Dorsolateral prefrontal cortex (tissue), 122 donors: ENCODE measurements at places on chromosomes 4 and X. TPM values are rescaled to one million over a fixed set of nuclear protein-coding genes. Genes with fewer than 3 reads are reported as not detected.

DNA sequence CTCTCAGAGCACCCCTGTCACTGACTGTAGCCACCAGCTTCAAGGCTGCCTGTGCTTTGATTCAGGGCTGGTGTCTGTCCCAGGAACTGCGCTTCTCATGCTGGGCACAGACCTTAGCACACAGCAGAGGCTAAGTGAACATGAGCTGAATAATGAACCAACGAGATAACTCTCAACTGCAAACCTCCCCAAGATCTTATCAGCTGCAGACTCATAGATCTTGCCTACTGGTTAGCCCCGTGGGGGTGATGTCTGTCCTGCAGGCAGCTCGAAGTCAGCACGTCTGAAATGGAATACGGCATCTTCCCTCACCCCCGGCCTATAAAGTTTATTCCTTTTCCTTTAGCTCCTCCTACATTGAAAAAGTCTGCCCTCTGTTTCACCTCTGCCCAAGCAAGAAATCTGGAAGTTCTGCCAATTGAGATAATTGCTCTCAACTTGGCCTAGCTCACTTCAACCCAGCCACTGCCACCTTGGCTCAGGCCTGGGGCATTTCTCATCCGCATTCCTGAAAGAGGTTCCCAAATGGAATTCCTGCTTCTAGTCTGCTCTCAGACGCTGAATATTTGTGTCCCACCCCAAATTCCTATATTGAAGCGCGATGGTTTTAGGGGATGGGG lies 73.7 kb downstream of the GATB start:
- DNase-seq: no peak

Gene TNIP2
- 9.1 TPM for total RNA-seq

GRCh38 chr4:128162434-128162833 lies 101.3 kb downstream of the LARP1B start:
- DNase-seq: no peak

Gene GYPE
- total RNA-seq: 0.47 TPM

Gene ATP8A1
- 185 TPM for total RNA-seq

DNA sequence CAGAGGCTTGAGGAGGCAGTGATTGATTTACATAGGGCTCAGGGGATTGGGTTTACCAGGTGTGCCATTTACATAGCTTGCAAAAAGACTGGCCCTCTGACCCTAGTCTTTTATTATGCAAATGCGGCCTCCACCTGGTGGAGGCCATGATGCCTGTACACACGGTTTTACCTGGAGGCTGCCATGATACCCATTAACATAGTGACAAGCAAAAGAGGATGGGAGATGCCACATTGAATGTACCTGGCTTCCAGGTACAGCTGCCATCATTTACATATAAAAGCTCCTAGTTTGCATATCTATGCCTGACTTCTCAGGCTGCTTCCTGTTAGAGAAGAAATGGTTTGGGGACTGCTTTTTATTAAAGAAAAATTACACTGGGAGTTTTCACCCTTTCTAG lies 72.0 kb downstream of the NEXMIF start:
- no peak for DNase-seq

DNA sequence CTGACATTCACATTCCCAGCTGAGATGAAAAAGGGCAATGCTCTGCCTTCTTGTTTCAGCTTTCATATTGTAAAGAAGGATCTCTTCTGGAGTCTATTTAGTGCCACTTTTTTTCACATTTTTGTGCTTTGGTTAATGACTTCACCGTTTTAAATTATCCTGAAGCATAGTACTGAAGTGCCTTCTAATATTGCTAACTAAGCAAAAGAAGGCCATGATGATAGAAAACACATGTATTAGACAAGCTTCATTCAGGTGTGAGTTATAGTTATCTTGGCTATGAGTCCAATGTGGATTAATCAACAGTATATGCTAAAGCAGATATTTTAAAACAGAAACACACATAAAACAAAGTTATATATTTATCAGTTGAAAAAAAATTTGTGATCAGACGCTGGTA lies 40.4 kb downstream of the NXT2 start:
- DNase-seq: no peak

Gene P2RY10
- total RNA-seq: 1.6 TPM

Gene SHISA3
- total RNA-seq: 1.8 TPM

GRCh38 chrX:11908371-11908770 lies 150.3 kb downstream of the MSL3 start:
- no peak for DNase-seq

Gene SYNPO2
- total RNA-seq: 31.6 TPM

Gene PPP1R2C
- not detected for total RNA-seq

GRCh38 chr4:41140410-41140809 lies 73.9 kb downstream of the APBB2 start:
- no peak for DNase-seq

DNA sequence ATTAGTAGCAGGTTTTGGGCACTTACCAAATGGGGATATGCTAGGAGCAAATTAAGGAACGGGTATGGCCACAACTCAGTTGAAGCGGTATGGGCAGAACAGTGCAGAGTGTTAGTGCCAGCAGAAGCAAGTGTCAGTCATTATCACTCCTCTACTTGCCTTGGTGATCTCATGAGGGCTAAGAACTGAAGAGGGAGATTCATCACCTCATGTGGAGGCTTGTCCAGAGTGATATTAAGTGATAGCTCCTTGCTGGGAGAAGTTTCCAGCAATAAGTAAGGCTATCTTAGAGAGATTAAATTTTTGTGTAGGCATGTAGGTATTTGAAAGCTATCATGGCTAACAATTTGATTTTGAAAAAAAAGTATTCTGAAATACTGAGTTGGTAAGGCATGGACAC lies 615.4 kb upstream of the SMIM31 start:
- DNase-seq: no peak

DNA sequence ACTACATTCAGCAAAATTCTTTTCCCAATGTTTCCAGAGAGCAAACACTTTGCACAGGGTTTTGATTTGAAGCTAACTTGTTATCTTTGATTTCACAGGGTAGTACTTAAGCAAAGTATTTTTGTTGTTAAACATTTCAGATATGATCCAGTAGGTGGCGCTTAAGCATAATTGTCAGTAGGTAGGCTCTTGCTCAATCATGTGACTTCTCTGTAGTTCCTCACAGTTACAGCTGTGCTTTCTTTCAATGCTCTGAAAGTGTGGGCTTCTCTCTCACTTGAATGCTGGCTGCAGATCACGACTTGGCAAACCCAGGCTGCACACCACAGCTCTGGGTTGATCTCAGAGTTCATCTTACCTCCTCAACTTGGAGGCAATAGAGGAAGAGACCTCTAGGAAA lies 1016.5 kb downstream of the SH3BGRL start:
- no peak for DNase-seq

GRCh38 chr4:169766741-169767140 lies 9.0 kb upstream of the HPF1 start:
- no peak for DNase-seq

DNA sequence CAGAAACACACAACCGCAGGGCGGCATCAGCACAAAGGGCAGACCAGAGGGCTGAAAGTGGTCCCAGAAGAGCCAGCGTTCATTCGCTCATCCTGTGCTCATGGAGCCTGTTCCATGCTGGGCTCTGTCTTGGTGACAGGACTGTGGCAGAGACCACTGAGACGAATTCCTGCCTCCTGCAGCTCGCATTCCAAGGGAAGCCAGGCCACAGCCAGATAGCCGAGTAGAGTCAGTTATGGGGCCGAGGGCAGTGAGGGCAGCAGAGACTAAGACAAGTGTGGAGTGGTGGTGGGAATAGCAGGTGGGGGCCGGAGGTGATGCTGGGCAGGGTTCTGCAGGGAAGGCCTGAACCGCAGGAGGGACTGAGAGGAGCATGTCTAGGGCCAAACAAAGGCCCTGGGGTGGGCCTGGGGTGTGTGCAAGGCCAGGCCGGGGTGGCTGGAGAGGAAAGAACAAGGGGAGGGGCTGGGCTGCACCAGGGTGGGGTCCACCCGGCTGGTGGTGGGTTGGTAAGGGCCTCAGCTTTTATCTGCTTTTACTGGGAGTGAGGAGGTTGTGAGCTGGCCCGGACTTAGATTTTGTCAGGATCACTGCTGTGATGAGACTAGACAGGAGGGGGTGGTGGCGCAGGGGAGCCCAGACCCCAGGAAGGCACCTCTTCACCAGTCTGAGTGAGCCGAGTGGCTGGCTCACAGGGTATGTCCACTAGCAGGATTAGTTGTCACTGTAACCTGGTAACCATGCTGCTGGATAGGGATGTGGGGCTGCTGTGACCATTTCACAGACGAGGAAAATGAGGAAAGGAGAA lies 6.3 kb downstream of the PSAPL1 start:
- no peak for DNase-seq

DNA sequence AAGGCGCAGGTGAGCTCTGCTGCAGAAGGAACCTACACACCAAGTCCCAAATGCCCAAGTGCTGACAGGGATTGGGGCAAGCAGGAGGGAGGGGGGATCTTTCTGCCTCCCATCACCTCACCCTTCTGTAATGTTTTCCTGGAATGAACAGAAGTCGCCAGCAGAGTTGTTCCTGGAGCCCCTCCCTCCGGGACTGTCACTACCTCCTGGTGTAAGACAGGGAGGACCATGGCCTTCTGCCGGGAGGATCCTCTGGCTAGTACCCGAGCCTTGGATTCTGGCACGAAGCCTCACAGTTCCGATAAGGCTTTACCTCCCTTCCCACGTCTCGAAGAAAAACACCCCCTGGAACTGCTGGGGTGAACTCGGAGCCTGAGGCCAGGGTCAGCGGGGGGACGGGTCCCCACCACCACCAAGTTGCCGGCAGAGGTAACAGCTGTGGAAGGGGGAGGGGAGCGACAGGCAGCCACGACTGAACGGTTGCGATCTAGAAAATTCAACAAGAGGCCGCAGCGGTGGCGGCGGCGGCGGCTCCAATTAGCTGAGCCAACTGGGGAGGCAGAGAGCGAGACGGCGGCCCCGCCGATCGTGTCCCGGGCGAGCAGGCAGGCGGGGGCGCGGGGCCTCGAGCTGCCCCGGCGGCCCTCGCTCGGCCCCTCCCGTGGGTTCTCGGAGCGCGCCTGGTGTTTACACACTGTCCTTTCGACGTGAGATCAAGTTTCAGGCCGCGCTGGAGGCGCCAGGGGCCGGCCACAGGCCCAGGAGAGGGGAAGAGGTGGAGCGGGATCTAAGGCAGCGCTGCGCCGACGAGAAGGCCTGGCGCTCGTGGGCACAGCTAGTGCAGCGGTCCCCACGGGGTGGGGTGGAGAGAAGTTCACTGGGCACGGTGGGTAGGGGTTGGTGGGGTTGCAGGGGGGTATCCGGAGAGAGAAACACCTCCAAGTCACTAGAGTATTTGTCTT lies 53.7 kb upstream of the BCOR start:
- no peak for DNase-seq

DNA sequence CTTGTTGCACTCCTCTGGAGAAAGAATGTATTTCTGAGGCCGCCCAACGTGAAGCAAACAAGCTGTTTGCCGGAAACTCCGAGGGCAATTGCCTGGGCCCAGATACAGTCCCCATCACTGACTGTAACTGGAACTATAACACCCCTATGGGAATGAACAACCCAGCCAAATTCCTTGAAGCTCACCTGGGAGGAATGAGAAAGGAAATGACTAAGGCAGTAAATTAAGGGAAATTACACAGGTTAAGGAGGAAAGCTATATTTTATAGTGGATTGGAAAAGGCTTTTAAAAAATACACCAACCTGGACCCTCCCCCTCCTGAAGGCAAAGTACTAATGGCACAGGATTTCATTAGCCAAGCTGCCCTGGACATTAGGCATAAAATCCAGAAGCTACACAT lies 11.7 kb upstream of the HERC5 start:
- DNase-seq: no peak

Gene SPANXB1
- not detected for total RNA-seq

DNA sequence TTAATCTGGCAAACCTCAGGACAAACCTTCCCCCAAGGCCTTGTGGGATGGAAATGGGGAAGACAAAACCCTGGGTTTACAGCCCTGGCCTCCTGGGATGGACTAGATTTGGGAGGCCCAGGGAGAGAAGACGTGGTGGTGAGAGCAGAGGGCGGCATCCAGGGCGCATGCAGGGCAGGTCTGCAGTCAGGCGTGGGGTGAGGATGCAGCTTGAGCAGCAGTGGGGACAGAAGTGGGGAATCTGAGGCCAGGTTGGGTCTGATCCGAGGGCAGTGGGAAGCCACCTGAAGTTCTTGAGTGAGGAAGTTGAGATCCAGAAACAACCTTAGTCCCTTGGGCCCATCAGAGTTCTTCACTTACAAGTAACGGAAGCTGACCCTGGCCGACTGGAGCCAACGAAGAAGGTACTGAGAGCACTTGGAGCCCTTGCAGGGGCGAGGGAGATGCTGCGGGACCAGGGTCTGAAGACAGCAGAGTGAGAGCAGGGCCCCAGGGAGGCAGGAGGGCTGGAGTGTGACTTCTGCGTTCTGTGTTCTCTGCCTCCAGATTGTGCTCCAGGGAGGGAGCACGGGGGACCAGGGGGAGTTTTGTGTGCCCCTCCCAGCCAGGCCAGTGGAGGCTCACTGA lies 42.0 kb upstream of the GPR78 start:
- no peak for DNase-seq

DNA sequence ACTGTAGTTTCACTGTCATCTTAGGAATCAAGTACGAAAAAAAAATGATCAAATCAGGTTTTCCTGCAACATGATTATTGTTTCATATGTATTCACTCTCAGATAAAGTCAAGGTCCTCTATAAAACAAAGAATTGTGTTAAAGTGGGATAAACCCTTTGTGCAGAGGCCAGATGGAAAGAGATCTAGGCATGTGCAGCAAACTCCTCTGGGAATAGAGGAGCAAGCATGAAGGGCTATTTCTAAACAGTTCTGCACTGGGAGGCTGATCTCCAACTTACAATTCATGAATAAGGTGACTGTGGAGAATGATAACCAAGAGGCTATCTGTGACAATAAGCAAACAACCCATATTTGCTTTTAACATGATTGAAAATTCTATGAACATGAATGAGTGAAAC lies 2.4 kb upstream of the WDFY3 start:
- no peak for DNase-seq

GRCh38 chrX:82757614-82758013 lies 750.5 kb upstream of the POU3F4 start:
- no peak for DNase-seq

- no peak for DNase-seq
Measured at GRCh38 chr4:2044542-2045517, 14.3 kb upstream of the NAT8L start.

DNA sequence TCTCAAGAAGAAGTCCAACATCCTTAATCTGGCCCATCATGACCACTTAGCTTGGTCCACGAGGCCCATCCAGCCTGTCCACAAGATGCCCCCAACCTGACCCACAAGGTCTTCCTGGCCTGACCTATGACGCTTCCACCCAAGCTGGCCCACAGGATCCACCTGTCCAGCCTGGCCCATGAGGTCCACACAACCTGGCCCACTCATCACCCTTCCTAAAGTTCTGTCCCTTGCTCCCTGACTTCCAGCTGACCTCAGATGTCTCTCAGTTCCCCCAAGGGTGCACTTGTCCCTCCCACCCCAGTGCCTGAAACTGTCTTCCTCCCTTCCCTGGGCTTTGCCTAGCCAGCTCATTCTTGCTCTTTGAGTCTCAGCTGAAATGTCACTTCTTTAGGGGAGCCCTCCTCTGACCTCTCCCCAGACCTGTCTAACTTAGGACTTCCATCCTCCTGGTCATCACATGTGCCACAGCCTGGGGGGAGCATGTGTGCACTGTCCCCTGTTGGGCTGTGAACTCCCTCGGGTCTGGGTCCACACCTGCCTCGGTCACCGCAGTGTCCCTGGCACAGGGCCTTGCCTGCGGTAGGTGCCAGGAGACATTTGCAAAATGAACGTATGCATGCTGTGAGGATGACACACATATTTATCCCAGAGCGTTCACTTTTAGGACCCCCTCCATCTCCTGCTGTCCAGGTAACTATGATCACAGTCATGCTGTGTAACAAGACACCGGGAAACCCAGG lies 61.7 kb downstream of the EVC start:
- no peak for DNase-seq

Gene RASGEF1B
- 20.0 TPM for total RNA-seq
